ENCODE measurements at places on chromosomes 5 and 9.

DNA sequence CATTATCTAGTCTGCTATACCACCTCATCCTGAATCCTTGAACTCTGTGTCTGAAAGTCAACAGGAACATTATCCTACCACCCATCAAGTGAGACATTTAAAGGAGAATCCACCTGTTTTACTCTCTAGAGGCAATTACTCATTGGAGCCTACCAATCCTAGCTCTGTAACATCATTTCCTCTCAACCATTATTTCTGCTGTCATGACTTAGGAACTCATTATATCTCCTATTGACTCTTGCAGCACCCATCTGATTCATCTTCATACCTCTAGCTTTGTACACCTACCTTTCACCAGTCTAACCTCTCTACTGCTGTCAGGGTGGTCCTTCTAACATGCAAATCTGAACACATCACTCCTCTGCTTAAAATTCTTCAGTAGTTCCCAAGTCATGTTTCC lies 481.5 kb downstream of the NFIB start:
- DNase-seq, result no peak

DNA sequence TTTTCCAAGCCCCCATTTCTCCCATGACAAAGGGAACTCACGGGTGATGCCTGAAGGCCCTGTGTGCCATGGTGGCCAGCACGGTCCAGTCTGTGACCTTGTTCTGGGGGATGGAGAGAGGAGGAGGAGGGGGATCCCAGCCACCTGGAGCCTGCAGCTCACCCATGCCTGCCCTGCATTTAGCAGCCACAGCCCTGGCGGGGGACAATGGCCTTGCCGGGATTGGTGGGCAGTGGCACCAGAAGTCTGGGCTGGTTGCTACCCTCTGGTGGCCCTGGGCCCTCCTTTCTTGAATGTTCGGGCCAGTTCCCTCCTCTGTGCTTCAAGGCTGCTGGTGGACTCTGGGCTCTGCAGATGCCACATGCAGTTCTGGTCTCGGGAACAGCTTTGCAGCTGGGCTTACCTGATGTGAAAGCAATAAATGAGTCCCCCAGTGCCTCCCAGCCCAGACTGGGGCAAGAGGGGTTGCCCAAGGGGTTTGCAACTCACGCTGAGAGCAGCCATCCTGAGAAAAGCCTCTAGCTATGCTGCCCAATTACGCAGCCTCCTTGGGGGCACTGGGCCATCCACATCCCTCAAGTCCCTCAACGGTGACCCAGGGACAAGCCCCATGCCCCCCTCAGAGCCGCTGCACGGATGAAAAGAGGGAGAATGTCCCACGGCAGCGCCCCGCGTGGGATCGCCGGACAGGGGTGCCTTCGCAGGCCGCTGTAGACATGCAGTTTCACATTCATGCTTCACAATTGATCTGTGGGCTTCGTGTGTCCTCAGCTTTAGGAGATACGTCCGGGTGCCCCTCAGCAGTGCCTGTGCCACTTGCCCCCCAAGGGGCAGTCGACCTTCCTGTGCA lies 49.2 kb upstream of the FCN1 start:
- DNase-seq, result no peak

DNA sequence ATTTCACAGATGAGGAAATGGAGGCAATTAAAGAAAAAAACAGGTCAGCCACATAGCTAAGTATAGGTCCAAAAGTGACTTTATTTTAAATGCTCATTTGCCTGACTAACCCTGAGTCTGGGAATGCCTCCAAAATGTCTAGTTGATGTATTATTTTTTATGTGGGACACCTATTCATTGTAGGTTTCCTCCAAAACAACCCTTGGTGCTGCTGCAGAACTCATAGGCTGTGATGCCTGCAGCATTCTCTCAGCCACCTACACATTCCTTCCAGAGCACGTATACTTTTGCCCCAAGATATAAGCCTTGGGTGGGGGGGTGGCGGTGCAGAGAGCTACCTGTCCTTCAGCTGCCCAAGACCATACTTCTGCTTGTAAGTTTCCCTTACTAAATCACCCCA lies 77.4 kb downstream of the MSX2 start:
- no peak for DNase-seq

DNA sequence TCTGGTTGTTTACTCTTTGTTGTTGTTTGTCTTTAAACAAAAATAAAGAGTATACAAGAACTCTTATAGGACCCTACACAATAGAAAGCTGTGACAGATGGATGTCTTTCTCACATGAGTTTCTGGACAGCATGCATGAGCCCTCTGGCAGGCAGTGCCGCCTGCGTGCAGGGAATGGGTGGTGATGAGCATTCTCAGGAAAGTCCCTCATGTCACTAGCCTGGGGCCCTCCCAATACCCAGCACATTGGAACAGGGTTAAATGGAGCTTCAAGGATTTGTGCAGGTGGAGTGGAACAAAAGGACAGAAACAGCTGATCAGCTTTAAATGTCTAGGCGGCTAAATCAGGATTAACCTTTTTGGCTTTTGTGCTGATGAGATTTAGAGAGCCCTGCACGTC lies 181.0 kb upstream of the CD180 start:
- no peak for DNase-seq

DNA sequence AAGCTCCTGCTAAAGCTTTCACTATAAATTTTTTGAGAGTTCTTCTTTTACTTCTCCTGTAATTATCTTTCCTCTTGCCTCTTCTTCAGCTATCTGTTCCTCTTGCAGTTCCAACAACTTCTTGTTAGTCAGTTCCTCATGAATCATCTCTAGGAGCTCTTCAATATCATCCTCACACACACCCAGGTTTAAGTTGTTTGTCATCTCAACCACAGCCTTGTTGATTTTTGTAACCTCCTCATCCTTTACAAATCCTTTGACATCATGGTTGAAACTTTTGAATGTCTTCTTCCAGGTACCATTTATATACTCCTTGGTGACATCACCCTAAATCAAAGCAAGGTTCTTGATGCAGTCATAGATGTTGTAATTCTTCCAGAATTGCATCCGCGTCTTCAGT lies 106.3 kb upstream of the MAMDC2 start:
- DNase-seq, result no peak

- no peak for DNase-seq
Measured at GRCh38 chr5:115977096-115977495, 14.8 kb downstream of the LVRN start.

GRCh38 chr9:126723807-126724172 lies 81.0 kb upstream of the ZBTB43 start:
- DNase-seq, result no peak

GRCh38 chr9:105881654-105882349 lies 187.5 kb downstream of the TMEM38B start:
- peak; percentile 61 for DNase-seq

GRCh38 chr5:37816331-37816730 lies 23.5 kb downstream of the GDNF start:
- DNase-seq, result no peak

- DNase-seq, result no peak
Measured at GRCh38 chr5:145945620-145946111, 9.3 kb downstream of the SH3RF2 start.

DNA sequence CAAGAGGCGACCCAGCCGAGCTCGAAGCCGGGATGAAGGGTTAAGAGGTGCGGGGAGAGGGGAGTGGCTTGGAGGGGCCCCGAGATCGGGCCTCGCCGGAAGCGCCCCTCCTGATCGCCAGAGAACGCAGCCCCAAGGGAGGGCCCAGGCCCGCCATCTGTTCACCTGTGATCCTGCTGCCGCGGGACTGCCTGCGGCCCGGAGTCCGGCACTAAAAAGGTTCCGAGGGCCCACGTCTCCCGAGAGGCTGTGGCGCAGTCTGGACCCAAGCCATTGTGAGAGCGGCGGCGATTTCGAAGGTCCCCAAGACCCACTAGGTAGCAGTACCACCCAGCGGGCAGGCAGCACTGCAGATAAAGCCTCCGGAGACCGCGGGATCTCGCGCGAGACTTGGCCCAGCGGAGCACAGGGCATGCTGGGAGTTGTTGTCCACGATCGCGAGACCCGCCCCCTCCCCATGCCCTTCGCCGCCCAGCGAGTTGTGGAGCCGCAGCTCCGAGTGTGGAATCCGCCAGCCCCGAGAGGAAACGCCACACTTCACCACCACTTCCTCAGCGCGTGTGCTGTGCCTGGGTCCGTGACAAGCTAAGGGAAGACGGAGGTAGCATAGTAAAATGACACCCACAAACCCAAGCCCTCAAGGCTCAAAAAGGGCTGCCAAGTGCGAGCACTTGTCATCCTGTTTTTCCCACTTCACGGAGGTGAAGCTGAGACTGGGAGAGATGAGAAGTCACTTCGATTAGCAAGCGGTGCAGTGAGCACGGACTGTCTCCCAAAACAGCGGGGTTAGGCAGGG lies at the start of gene KIAA1191:
Gene KIAA1191, minus strand, starts transcription at position 328 of the 796 bp plus-strand sequence. CDS start 2,256 bp downstream, outside the sequence.
- DNase-seq, result peak; percentile 84

DNA sequence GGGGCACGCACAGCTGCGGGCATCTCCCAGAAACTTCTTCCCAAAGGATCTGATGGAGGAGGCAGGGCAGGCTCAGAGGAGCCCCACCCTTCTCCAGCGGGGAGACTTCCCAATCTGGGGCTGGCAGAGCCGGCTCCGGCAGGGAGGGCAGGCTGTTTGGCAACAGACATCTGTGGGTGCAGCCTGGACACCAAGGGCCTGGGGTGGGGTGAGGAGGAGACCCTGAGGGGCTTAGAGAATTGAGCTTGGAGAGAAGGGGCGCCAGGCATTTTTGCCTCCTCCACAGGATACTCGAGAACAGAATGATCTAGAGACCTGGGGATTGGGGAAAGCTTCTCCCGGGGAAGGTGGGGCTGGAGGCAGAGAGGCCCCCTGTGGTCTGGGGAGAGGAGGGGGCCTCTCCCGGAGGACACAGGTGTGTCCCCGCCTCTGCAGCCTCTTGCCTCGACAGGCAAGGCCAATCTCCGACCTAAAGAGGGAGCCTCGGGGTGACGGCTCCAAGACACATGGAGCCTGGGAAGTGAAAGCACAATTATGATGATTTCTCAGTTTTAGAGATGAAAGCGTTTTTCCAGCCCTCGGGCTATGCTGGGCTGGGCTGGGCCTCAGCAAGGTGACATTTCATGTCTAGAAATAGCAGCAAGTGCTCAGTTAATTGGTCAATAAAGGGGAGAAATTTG lies 8.4 kb downstream of the LHX3 start:
- no peak for DNase-seq

DNA sequence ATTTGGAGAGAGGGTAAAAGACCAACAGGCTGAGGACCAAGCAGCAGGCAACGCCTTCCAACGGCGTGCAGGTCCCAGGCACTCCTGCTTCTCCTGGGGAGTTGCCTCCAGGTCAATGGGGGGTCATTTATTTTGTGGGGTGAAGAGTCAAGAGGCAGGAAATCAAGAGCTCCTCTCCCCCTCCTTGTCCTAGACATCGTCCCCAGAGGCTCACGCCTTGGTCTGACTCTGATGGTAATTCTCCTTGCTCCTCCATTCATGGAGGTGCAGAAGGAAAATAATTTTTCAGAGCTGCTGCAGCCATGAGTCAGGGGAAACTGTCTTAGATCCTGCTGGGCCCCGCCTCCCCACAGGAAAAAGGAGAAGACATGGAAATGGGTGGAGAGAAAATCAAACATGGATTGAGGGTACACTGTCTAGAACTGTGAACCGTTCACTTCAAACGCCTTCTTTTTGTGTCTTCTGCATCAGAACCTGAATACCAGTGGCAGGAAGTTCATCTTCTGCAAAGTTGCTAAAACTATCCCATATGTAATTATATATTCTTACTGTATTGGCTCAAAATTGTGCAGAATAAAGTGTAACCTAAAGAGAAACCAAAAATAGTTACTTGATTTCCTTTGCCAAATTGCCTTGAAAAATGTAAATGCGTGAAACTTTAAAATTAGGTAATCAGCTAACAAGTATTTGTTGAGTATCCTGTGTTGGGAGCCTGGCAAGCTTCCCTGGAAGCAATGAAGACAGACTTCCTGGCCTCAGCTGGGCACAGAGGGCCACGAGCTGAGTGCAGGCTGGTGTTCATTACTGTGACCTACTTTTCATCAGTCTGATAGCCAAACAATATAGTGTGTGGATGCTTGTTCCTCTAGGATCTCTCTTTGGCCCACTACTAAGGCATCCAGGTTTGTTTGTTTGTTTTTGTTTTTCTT lies 142.0 kb downstream of the CMYA5 start:
- no peak for DNase-seq

DNA sequence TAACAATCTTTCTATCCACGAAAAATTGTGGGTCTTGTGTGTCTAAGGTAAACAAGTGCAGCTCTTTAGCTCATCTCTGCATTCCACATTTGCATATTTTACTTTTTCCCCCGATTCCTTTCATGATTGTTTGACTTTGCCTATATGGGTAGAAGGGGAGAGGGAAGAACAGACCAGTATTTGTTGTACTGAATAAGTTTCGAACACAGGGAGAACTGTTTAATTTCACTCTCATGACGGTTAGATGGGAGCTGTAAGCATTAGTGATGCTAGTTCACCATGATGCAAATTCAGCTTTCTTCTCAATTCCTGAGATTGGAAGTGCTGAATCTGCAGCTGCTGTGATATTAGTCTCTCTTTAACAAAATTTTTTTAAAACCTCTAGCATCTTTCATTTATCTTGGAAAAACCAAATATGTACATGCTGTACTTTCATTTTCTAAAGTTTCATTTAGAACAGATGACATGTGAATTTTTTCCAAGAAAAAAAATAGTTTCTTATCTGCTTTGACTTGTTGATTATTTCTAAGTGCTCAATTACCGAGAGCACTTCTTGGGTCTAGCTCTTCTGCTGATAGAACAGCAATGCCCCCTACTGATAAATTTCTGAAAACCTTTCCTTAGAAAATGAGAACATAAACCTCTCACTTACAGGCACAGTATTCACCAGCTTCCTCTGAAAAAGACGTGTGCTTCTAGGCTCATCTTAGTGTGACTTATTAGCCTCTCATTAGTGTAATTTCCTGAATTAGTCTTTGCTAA lies 149.5 kb downstream of the BAAT start:
- peak; percentile 0 for DNase-seq

DNA sequence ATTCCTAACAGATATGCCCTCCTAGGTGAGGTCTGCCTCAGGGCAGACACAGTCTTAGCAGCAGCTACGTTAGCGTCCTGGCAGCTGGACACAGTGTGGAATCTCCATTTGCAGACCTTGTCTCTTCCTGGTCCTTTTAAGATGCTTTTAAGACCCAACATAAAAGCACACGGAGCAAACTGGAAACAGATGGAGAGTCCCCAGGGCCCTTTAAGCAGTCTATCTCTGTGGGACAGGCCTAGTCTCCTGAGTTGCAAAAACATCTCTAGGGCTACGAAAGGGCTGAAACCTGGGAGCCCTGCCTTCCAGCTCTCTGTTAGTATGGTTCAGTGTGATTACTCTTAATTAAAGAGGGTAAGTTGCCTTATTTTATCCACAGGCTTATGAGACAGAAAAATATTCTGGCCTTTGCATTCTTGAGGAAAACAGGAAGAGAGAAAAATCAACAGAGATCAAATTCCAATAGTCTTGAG lies 66.0 kb upstream of the GNA14 start:
- DNase-seq, result no peak

DNA sequence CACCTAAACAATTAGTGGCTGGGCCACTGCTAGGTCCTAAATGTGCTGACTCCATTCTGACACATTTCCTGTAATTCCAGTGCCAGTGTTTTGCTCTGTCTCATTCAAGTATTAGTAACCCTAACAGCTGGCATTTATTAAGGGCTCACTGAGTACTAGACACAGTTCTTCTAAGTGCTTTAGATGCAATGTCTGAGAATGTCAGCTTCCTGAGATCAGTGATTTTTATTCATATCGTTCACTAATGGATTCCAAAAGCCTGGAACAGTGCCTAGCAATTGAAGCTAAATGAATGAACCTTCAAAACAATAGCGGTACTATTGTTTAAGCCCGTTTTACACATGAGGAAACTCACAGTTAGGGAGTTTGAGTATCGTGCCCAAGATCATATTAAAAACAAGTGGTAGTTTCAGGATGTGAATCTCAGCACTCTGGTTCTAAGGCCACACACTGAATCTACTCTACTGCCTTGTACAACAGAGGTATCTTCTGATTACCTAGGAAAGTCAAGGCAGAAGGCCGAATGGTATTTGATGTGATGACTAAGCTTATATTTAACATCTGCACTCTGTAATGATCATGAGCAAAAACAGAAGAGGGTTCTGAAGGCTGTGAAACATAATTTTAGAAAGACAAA lies 304.0 kb downstream of the PJA2 start:
- no peak for DNase-seq
